CD4-positive, alpha-beta T cell treated with Interleukin-15 for 1 hour (primary cell): ENCODE measurements at places on chromosomes 12 and 14.
A peak's percentile ranks its signal among the peaks of the same experiment; 100 is the strongest.

- no peak for DNase-seq
Measured at GRCh38 chr12:119406308-119406707, 71.8 kb downstream of the CCDC60 start.

DNA sequence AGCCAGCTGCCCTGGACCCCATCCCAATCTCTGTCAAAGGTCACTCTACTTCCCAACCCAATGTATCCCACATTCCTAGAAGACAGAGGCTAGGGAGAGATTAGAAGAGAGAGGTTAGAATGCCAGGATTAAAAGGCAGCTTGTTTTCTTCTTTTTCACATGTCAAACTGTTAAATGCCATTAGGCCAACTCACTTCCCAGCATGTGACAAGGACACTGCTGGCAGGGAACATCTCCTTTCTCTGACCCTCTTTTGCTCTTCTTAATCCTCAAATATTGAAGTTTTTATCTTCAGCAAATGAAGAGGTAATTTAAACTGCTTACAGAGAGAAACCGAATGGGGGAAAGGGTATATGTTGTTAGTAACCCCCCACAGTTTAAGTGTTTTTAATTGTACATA, 89.1 kb downstream of the BBS10 start:
- no peak for DNase-seq

DNA sequence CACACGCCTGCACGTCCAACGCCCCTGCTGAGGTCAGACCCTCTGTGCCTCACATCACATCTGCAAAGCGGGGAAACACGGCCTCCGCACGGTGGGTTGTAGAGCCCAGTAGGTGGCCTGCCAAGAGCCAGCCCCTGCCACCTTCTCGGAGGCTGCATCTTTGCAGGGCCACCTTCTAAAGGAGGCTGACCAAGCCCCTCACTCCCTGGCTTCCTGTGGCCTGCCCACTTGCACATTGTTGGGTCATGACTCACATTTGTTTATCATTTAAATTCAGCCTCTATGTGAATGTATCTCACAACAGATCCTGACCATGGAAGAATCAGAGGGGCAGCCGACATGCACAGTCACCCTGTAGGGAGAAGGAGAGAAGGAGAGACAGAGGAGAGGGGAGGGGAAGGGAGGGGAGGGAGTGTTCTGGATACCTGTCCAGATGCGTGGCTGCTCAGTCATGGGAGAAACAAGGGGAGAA, 319.5 kb upstream of the DIO3 start:
- no peak for DNase-seq

GRCh38 chr12:24078318-24078765, 128.9 kb upstream of the SOX5 start:
- no peak for DNase-seq

- no peak for DNase-seq
Measured at GRCh38 chr12:42448841-42449240, 122.9 kb downstream of the PPHLN1 start.

DNA sequence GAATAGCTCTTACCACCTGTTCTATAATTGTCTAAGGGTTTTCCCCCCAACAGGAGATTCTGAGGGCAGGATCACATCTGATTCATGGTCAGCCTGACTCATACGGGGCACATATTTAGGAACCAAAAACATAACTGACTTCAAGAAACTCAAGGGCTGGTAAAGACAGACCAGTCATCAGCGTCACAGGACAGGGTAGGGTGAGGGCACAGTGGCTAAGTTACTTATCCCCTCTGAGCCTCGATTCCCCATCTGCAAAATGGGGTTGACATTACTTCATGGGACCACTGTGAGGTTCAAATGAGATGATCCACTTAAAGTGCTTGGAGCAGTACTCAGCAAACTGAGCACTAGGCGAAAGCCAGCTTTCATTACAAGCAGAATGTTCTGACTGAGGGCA, 606 bp downstream of the CINP start:
- peak; percentile 36 for DNase-seq

DNA sequence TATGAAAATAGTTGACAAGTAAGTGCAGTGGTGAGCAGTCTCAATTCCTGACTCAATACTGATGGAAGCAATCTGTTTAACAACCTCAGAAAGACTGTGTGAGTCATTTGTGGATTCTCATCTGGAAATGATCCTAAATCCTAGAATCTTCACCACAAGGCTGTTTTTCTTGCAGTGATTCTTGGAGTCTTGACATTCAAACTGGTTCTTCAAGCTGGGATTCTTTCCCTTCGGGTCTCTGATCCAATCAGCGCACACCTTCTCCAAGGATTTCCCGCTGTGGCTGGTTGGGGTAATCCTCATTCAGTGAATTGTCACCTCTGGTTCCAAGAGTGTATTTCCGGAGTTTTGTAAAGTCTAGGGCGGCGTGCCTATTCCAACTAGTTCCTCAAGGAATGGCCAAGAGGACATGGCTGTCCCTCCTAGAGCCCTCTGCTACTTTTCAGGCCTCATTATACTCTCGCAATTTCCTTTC, 37.7 kb upstream of the FOXJ2 start:
- no peak for DNase-seq

GRCh38 chr12:30753751-30754382, 884 bp downstream of the CAPRIN2 start:
- no peak for DNase-seq
